ENCODE measurements at places on chromosomes 2 and 18.

DNA sequence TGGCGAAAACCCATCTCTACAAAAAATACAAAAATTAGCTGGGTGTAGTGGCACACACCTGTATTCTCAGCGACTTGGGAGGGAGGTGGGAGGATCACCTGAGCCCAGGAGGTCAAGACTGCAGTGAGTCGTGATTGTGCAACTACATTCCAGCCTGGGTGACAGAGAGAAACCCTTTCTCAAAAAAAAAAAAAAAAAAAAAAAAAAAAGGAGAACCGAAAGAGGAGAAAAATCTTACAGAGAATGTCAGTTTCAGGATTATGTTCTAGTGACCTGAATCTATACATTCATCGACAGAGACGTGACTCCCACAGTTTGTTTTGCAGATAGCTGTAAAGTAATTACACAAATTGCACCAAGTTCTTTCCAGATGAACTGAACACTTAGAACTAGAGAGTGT, 187.8 kb downstream of the FTCDNL1 start:
- no peak for DNase-seq

DNA sequence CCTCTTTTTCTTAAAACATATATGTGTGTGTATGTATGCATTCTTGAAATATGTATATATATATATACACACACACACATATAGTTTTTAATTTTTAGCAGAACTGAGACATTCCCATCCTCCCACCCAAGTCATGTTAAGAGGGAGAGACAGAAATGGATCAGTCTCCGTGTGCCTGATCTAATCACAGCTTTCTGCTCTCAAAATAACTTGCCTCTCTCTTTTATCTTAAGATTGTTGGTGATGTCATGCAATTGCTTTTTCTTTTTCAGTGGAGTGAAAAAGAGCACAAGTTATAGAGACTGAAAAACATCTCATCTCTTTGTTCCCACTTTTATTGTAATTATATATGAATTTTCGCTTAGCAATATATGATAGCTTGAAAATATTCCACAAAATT, 279.9 kb upstream of the DOK6 start:
- no peak for DNase-seq

DNA sequence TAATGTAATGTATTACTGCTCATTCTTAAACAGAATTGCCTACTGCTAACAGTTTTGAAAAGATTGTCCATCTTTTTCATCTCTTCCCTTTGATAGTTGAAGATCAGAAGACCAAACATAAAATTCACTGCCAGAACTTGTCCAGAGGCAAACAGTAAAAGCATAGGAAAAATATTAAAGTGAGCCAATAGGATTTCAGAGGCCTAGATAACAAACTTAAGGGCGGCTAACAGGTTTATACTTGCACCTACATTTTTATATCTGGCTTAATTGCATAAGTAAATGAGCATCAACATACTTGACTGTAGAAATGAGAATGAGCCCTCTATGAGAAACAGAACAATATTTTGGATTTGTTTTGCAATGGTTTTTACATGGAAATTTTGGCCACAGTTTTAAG, 30.3 kb downstream of the ZC3H15 start:
- no peak for DNase-seq

- no peak for DNase-seq
Measured at GRCh38 chr2:42513252-42513918, 19.6 kb upstream of the KCNG3 start.

DNA sequence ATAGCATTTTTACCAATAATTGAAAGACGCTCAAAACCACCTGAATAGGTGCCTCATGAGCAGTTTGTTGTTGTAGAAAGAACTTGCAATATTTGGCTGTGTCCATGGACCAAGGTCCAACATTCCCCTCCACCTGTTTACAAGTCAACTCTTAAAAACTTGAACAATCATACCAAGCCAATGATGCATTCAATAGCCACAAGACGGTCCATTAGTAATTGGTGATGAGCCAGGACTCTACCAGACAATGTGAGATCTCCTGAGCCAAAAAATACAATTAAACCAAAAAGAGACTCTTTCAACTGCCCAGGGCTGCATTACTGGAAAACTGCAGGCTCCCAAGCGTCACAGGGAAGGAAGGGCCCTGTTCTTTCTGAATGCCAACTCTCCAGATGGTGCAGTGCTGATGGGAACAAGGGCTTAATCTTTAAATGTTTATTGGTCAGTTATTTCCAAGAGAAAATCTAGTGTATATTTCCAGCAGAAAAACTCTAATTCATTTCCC, 118.8 kb upstream of the EPB41L3 start:
- no peak for DNase-seq

DNA sequence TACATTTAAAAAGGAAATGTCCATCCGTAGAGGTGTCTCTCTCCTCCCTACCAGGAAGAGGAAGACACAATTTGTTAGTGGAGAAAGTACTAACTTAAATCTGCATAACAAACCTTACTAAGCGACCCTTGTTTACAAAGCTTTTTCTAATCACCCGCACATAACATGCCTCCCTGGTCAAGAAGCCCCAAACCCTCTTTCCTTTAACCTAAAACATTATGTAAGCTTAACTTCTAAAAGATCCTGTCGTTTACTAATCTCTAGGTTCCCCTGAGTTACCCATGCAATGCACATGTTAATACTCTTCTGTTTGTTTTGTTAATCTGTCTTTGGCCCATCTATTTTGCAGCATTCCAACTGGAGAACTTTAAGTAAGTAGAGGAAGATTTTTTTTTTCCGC, 630.3 kb upstream of the NRXN1 start:
- no peak for DNase-seq

DNA sequence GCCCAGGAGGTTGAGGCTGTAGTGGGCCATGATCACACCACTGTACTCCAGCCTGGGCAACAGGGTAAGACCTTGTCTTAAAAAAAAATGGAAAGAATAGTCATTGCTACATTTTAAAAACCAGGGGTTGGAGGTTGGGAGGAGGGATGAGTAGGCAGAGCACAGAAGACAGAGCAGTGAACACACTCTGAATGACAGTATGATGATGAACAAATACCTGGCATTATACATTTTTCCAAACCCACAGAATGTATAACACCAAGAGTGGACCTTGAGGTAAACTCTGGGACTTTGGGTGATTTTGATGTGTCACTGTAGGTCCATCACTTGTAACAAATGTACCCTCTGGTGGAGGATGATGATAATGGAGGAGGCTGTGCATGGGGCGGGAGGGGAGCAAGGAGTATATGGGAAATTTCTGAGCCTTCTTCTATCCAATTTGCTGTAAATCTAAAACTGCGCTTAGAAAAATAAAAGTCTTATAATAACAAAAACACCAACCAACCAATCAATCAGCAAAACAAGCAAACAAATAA, 111.4 kb upstream of the PGAP1 start:
- DNase-seq, result no peak

DNA sequence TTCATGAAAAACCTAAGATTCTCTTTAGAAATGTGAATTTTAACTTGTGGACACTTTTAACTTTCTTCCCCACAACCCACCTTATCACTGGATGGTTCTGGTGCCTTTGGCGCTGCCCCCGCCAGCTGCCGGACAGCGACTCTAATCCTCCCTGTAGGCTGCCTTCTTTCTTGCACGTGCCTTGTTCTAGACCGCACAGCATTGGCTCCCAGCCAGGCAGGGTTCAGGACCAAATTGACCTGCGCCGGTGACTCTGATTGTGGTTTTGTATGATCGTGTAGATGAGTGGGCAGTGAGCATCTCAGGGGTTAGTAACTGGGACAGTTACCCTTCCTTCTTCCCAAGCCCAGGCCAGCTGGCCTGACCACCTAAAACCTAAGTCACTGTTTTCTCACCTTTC, 106.8 kb downstream of the ASAP2 start:
- no peak for DNase-seq

DNA sequence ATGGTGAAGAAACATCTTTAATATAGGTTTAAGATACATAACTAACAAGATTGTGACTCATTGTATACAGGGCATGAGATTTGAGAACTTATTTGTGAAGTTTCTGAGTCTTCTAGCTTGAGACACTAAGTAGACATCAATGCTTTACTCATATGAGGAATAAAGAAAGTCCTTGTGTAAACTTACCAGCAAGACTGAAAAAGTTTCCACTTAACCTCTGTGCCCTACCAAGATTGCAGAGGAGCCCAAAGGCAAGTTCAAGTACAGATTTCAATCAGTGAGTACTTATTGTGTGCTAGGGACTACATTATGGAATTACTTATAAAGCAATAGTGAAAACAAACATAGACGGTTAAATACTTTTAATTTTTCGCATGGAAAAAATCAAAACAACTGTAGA, 1041.2 kb upstream of the CELF4 start:
- DNase-seq, result no peak

- no peak for DNase-seq
Measured at GRCh38 chr2:37468170-37468569, 123.7 kb downstream of the QPCT start.

DNA sequence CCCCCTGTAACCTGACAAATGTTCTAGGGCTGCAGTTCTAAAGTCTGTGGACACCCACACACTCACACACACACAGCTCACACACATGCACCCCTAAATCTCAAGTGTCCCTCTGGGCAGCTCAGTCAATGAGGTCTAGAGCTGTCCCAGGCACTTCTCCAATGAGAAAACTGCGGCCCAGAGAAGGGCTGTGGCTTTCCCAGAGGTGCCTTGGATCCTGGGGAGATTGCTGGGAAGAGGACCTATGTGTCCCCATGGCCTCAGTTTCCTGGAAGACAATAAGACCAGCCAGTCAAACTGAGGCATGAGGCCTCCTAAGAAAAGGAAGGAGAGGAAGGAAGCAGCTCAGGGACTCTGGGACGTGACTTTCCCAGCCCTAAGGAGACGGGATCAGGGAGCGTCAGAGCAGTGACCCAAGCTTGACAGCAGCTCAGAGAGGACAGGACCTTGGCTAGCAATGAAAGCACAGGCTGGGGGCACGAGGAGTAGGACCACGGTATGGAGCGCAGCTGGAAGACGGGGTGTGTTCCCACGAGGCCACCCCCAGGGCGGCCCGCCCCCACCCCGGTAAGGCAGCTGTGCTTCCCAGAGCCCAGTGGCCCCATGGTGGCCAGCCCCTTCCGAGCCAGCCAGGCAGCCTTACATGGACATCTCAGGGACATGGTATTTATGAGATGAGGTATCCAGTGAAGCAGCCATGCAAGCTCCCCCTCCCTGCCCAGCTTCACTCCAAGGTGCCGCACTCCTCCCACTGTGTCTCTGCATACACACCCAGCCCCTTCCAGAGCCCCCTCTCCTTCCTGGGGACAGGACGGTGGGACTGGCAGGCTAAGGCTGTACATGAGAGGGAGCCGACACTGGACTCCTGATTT, 46.0 kb downstream of the TNS1 start:
- no peak for DNase-seq

DNA sequence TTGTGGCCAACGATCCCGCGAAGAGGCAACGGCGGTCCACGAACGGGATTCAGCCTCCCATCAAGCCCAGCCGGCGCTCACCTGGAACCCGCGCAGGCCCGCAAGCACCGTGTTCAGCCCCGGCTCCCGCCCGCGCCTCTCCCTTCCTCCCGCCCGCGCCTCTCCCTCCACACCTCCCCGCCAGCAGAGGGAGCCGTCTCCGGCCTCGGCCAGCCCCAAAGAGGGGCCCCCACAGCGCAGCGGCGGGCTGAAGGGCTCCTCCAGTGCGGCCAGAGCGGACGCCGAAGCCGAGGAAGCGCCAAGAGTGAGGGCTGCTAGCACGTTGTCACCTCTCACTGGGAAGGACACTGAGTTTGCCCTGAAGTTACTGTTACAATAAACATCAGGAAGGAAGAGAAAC, 55.3 kb upstream of the LAPTM4A start:
- DNase-seq, result no peak

- DNase-seq, result no peak
Measured at GRCh38 chr2:233487748-233488345, 78.7 kb downstream of the USP40 start.

GRCh38 chr2:6605836-6606505, 259.7 kb downstream of the CMPK2 start:
- DNase-seq, result no peak

DNA sequence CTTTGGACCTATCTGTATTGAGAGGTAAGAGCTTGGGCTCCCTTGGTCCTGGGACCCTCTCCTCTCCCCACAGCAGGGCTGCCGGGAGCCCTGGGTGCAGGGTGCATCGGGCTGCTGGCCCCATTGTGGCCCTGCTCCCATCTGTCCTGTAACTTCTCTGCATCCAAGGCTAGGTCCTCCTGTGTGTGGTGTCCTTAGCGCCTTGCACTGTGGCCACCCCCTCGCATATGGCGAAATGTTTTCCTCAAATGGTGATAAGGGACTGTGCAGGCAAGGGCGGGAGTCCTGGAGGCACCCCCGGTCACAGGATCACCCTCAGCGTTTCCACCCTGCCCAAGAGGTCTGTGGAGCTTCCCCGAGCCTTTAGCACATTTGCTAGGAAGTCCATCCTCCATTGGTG, 208.2 kb downstream of the SH3RF3 start:
- DNase-seq, result no peak

DNA sequence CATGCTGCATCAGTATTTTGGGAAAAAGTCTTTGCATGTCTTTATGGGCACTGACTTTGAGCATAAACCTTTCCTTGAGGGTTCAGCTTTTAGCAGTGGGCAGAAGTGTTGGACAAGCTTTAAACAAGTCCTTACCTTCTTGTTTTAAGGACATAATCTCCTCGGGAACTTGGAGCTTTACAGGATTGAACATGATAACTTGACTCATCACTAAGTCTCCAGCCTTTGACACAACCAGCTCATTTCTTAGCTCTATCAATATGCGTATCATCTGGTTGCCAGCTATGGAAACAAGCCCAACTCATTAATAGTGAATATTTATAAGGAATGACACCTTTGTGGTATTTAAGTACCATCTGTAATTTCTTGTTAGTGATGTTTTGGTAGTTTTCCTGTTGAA, 21.0 kb upstream of the RAB27B start:
- DNase-seq, result no peak

- no peak for DNase-seq
Measured at GRCh38 chr2:46803547-46803878, 112.1 kb downstream of the MCFD2 start.

Measured in stimulated activated CD4-positive, alpha-beta T cell treated with anti-CD3 and anti-CD28 coated beads, TNF-alpha, amount 100 ng/mL, for 1 hour (primary cell).